ENCODE measurements at places on chromosomes 7 and 10.

DNA sequence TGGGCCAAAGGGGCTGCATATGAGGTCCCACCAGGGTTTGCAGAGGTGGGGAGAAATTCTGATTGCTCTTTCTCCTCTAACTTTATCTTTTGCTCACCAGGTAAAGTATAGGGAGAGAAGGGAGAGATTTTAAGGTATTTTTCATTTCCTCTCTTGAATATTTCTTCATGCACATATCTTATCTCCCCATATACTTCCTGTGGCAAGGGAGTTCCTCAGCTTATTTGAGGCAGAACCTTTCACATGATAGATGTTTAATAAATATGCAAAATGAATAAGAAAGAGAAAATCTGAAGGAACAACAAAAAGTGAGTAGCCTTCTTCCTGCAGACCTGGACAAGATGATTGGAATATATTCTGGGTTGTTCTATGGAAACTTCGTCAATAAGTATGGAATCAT is 67.4 kb upstream of the PDCD4 start:
- DNase-seq = no peak

DNA sequence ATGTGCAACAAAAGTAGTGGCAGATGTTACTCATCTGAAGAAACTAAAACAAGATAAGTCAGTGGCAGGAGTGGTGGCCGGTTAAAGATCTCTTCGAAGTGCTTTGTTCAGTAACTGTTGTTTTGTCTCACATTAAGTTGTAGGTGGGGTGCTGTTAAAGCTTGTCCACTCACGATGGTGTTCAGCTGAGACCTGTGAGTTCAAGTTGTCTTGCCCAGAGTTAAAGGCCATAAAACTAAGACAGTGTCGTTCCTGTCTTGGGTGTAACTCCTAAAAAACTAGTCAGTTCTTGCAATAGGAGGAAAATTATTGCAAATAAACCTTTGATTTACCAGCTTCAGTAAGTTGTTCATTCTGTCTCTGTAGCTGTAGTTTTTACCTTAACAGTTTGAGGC is 857 bp upstream of the FOXP2 start:
- DNase-seq = no peak

GRCh38 chr10:97278491-97278989 is 13.9 kb downstream of the ARHGAP19 start:
- DNase-seq = no peak

DNA sequence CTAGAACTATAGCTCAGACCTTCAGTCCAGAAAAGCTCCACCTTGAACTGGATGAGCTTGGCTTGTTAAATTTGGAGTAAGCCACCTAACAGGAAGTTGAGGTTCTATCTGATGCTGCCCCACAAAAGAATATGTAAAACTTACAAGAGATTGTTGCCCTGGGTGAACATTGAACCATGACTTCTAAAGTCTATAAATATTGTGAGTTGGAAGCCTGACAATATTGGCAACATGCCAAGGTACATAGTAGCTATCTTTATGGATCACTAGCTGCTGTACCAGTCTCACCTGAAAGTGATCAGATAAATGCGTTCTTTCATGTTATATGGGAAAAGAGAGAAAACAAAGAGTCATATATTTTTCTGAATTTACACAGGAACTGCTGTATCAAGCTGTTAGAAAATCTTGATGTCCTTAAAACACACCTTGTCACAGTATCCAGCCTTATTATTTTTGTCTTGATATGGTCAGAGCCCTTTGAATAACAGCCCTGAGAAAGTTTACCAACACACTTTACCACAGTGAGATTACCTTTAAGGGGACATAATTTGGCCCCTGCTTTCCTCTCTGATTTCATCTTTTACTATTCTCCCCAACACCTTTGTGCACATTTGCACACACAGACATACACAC is 92.0 kb downstream of the LSMEM1 start:
- no peak for DNase-seq

- DNase-seq = no peak
These were observed 3.5 kb downstream of the ESYT2 start for GRCh38 chr7:158825628-158826289.

- DNase-seq = no peak
These were observed 183.0 kb downstream of the HECW1 start for GRCh38 chr7:43295429-43295828.

DNA sequence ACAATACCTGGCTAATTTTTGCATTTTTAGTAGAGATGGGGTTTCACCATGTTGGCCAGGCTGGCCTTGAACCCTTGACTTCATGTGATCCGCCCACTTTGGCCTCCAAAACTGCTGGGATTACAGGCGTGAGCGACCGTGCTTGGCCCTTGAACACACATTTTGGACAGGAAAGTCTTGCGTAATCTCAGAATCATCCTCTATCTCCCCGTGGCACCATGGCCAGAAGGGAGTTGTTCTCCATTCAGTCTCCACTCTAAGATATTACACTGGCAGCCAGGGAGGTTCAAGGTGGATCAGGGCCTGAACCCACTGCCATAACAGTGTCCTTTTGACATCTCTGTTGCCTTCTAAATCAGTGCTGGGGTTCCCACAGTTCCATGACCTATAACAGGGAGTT is 29.2 kb upstream of the GALNTL5 start:
- DNase-seq = no peak

DNA sequence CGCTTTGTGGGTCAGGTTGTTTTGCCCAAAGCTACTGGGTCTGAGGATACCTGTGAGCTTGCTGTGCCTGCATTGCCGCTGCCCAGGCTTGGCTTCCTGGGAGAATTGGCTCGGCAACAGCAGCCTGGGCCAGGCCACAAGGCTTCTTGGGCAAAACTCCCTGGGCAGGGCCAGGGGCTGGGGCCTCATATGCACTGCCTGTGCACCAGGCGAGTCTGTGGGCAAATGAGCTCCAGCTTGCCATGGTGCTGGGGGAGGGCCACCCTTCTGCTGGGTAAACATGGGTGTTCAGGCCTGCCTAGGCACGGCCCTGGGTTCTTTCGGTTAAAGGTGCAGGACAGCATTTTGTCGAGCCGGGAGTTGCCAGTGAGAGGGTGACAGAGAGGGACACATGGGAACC is 19.4 kb downstream of the ZMIZ1 start:
- no peak for DNase-seq

- DNase-seq = no peak
These were observed 303.9 kb upstream of the KCND2 start for GRCh38 chr7:119969054-119969453.

DNA sequence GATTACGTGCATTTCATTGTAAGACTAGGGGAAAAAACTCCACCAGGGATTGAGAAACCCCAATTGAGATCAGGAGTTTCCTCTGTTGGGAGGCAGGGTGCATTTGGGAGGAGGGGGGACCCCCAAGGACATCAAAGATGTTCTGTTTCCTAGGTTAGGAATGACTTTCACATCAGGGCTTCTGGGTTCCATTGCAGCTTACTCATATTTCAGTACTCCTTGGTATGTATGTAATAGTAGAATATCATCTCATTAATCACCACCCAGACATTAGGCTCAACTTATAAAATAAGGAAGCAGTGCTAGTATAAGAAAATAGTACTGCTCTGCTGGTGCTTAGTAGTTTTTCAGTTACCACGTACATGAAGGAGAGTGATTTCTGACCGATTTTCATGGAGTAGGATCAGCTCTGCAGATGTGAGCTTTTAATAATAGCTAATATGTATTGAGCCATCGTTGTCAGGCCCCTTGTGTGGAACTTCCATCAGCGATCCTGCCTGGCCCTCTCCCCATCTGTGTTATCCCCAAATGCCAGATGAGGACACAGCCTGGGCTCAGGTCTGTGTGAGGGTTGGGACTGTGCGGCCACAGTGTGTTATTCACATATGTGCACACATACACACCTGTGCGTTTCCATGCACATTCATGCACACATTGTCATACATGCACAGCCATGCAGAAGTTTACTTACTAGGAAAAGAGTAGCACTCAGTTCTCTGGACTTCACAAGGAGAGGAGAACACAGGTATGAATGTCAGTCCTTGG is 23.5 kb downstream of the UPP1 start:
- DNase-seq = no peak

- no peak for DNase-seq
These were observed 365.3 kb upstream of the RNF32 start for GRCh38 chr7:156275292-156275691.

DNA sequence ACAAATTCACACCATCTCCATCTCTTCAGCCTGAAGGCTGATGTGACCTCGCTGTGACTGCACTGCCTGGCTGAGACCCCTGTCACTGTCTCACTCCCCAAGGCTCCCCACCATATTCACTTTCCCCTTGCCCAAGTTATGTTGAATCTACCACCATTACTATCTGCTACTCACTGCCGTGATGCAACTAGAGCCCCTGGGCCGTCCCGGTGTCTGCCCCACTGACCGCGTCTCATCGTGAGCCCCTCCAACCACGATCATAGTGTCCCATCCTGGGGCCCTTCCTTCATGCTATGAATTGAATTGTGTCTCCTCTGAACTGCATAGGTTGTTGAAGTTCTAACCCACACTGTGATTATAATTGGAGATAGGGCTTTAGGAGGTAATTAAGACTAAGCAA is 71.9 kb upstream of the CHST15 start:
- DNase-seq = no peak

DNA sequence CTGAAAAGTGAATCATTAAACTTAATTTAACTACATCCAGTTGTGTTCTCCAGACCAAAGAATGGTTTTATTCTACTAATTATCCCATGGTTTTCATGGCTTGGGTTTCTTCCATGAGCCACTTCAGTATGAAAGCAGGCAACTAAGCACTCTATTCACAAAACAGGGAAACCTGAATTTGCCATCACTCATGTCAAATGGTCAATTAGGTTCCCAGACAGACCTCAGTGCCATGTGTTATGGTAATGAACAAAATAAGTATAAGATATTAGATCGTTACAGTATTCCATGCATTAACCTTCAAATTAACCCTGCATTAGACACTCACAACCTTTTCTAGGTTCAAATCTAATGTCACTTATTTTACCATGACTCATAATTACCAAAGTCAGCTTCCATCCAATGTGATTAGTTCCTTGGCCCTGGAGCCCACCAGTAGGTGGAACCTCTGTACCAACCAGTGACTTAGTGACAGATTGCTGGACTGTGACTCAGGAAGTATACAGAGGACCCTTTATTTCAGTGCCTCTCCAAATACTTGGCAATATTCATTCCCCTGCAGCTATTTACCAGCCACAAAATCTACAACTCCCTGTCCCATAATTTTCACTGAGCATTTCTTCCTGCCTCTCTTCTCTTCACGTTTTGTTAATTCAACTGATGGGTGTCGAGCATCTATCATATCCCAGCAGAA is 1270.2 kb upstream of the SORCS1 start:
- no peak for DNase-seq

Measured in stimulated activated CD8-positive, alpha-beta memory T cell treated with anti-CD3 and anti-CD28 coated beads, Interleukin-15, amount 100 ng/mL, for 24 hours (primary cell).